Amygdala (tissue), 56 donors: ENCODE measurements at places on chromosomes 4 and X.

DNA sequence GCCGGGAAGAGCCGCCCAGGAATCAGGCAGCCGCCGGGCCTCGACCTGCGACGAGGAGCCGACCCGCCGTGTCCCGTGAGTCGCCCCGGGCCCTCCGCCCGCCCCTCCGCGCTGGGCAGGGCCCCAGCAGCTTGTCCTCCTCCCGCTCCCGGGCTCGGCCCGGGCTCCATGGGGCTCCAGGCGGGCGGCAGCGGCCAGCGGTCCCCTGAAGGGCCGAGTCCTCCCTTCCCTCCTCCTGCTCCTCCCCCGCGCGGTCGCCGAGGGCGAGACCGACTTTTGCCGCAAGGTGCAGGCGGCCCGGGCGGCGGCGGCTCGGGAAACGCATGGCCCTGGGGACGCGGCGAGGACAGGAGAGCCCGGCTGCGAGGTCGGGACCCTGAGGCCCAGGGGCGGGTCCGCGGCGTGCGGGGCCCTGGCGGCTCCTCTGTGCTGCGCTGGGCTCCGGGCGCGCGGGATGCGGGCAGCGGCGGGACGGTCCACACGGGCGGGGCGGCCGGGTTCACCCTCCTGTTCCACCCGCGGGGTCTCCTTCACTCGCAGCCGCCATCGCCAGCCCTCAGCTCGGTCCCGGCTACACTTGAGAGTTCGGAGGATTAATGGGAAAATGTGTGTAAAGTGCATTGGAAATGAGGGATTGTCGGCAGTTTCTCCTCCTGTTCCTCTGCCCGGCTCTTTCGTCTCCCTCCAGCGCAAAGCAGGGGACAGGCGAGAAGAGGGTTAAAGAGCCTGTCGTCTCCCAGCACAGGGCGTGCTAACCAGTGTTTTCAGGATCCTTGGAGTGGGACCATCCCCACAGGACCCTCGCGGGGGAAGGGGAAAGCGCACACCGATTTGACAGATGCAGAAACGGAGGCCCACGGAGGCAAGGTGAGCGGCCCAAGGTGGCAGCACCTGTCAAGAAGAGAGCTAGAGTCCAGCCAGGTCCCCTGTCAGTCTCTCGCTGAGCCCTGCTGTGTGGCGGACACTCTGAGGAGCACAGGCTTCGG lies 16.6 kb upstream of the ZNF718 start:
- no peak for DNase-seq

- no peak for DNase-seq
These were observed 21.1 kb downstream of the ZBTB49 start for GRCh38 chr4:4311193-4311592.

DNA sequence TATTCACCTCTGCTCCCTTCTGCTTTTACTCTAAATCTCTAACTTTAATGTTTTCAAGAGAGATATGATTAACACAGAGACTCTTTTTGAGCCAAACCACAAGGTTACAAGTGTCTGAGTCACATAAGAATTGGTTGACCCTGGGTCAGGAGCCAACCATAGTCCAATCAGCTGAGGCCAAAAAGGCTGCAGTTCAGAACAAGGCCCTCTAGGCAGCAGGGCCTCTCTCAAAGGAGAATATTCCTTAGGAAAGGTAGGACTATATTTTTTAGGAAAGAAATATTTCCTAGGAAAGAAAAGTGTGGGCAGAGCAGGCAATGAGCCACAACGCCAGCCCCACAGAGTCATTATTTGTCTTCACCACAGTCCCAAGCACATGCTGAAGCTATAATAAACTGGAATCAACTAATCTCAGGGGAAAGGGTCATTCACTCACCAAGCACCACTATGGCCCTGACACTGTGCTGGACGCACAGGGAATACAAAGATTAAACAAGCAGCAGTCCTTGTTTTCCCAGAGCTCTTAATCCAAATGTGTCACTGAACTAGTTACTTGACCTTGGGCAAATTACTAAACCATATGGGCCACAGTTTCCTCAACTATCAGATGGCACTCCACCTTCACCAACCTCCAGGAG lies 2.2 kb downstream of the ATP8A1 start:
- no peak for DNase-seq

GRCh38 chrX:136878423-136878822 lies 2.1 kb downstream of the RBMX start:
- no peak for DNase-seq

- no peak for DNase-seq
These were observed 223.7 kb upstream of the FAT4 start for GRCh38 chr4:125091101-125091500.

- DNase-seq, result no peak
These were observed 95.3 kb downstream of the COMMD8 start for GRCh38 chr4:47368211-47368610.

- DNase-seq, result no peak
These were observed 43.7 kb upstream of the NPY2R start for GRCh38 chr4:155164718-155165117.

GRCh38 chrX:39361736-39362135 lies 560.5 kb downstream of the MID1IP1 start:
- DNase-seq, result no peak

DNA sequence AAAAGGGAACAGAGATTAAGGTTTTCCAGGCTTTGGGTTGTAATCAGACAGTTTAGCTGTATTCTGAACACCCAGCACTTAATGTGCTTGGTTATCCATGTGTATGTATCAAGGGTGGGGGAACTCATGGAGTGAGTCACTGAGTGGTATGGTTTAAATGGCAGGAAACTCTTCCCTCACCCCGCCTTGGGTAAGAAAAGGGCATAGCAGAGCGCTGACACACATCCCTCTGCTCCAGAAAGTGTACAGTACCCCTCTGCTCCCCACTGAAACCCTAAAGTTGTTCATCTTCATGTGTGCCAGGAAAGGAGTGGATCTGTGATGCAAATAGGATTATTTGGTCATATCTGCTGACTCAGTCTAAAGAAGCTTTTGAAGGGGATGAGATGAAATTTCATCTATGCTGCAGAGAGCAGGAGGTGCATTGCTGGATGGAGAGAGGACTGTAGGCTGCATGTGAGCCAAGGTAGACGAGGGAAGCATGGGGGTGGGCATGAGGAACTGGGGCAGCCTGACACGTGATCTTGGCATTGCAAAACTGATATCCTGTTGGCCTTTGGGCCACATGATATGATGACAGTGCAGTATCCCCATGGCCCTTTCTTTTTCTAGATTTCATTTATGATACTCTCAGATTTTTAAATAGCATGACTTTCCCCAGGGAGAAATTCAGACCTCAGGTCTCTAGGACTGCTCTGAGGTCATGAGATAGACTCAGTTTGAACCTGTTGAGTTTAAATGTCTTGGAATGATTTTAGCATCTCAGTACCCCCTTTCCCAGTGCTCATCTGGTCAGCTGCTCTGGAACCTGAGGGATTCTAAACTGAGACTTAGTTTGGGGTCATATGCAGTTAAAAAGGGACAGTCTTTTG lies 84.8 kb downstream of the TMEM164 start:
- no peak for DNase-seq

DNA sequence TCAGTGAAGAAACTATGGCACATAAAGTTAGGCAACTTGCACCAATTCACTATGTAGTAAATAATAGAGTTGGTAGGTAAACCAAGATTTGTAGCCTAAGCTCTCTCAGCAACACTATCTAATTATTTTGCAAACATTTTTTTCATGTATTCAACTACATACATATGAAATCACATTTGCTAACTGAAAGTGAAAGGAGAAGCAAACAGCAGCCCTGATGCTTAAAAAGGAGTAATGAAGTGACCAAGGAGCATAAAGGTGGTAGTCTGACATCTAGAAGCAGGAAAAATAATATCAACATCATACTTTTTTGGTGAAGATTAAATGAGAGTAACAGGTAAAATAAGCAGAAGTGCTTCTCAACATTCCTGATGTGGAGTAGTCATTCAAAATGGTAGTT lies 603.7 kb downstream of the GRXCR1 start:
- DNase-seq, result no peak

DNA sequence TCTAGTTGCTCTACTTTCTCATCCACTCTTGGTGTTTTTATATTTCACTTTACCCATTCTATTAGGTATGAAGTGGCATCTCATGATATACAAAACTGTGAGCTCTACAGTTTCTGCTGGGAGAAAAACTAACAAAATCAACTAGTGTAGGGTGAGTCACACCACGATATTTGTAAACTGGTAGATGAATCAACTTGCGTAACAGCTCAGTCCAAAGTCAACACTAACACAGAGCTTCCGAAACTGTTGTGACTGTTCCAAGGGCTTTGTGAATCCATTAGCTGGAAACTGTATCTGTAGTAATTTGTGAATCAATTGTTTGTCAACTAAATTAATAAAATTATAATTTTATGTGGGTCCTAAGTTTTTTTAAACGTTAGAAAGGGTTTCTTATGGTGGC lies 119.8 kb upstream of the TSPAN5 start:
- DNase-seq, result no peak

GRCh38 chr4:168208957-168209614 lies 109.5 kb downstream of the DDX60 start:
- DNase-seq, result no peak

DNA sequence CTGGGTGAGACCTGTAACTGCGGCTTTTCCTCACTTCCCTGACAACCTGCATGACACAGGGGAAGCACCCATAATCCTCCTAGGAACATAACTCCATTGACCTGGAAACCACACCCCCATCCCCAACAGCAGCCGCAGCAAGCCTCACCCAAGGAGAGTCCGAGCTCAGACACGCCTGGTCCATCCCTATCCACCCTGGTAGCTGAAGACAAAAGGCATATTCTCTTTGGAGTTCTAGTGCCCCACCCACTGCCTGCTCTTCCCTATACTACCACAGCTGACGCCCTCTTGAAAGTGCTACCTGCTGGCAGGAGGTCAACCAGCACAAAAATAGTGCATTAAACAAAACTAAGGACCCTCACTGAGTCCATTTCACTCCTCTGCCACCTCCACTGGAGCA lies 1080.9 kb upstream of the IGFBP7 start:
- DNase-seq, result no peak

DNA sequence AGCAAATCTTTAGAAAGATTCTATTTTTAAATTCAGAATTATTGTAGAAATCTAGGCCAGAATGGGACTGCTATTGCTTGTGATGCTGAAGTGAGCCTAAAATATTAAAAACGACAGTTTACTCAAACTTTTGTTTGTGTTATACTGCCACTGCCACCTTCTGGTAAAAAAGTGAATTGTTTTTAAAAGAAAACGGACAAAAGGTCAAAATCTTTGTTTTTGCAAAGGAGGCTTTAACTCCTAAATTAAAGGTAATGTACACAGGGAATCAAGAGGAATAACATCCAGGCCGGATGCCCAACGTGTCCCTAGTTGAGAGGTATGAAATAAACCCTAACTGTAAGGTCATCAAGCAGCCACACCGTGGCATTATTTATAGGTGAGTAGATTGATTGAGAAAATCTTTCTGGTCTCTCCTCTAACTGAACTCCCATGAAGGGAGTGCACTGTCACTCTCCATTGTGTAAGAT lies 338.3 kb upstream of the GALNT7 start:
- no peak for DNase-seq

DNA sequence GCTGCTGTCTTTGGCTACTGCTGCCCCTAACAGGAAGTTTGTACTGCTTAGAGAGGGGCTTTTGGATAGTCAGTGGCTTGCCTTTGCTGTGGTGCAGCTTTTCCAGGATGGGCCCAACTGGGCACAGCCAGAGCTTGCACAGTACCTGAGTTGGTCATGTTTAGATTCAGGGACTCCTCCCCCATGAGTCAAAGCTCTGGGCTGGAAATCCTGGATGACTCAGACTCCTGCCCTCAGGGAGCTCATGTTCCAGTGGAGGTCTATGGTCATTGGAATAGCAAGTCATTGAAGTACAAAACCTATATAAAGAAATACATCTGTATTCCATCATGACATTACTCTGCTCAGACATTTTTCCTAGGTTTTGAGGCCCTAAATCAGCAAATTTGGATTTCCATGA lies 66.7 kb upstream of the PJA1 start:
- no peak for DNase-seq

GRCh38 chr4:150126864-150127203 lies 48.6 kb downstream of the DCLK2 start:
- DNase-seq, result no peak

DNA sequence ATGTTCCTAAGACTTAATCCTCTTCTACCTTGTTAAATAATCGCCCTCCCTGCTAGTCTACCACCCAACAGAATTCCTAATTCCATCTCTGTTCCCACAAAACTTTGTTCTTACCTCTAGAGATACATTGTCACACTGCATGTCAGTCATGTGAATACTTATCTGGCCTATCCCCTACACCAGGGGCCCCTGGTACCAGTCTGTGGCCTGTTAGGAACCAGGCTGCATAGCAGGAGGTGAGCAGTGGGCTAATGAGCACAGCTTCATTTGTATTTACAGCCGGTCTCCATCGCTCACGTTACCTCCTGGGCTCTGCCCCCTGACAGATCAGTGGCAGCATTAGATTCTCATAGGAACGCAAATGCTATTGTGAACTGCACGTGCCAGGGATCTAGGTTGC lies 73.9 kb downstream of the APBB2 start:
- DNase-seq, result no peak

DNA sequence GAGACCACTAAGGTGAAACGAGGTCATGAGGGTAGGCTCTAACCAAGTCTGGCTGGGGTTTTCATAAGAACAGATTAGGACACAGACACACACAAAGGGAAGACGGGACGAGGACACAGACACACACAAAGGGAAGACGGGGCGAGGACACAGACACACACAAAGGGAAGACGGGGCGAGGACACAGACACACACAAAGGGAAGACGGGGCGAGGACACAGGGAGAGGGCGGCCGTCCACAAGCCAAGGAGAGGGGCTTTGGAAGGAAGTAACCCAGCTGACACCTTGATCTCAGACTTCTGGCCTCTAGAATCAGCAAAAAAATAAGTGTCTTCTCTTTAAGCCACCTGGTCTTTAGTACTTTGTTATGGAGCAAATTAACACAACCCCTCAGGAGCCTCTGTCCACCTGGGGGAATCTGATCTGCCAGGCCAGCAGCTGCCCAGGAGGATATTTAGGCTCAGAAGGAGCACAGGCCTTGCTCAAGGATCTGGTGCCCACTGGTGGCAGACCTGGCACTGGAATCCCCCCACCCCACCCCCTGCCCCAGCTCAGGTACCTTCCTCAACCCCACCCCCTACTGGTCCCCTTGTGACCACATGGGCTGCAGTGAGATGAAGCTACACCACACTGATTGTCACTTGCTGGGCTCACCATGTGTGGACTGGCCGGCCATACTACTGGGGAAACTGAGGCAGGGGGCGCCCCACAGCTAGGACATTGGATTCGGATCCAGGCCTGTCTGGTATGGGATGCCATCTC lies 2.8 kb downstream of the ABLIM2 start:
- DNase-seq, result no peak

- no peak for DNase-seq
These were observed 36.0 kb upstream of the CD99L2 start for GRCh38 chrX:150934453-150934852.

DNA sequence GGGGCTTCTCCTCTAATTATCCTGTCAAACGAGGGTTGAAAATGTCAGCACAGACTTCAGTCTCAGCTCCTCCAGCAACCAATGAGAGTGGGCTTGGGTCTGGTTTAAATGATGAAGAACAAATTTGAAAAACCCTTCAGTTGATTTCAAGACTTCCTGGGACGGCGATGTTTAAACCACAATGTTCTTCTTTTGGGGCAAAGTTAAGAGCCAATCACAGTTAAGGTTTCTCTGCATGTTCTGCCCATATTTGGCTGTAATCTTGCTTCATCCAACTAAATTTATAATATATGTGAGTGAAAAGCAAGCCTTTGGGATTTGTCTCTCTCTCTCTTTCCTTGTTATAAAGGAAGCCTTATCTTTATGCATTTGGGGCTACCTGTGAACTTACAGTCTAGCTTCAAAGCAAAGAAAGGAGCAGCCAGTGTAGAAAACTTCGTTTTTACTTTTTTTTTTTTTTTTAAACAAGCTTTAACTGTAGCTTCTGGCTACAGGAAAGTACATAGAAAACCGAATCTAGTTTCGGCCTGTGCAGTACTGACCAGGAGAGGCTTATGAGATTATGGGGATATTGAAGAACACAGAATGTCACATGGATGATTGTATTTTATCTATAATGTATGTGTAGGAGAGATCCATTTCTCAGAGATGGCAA lies 46.8 kb upstream of the FAM9C start:
- no peak for DNase-seq
